Myocyte (in vitro differentiated cells): ENCODE measurements at places on chromosomes 1 and 21.
A peak's percentile ranks its signal among the peaks of the same experiment; 100 is the strongest.

- peak; percentile 45 for DNase-seq
Measured at GRCh38 chr1:26784023-26784871, 3.5 kb upstream of the PIGV start.

DNA sequence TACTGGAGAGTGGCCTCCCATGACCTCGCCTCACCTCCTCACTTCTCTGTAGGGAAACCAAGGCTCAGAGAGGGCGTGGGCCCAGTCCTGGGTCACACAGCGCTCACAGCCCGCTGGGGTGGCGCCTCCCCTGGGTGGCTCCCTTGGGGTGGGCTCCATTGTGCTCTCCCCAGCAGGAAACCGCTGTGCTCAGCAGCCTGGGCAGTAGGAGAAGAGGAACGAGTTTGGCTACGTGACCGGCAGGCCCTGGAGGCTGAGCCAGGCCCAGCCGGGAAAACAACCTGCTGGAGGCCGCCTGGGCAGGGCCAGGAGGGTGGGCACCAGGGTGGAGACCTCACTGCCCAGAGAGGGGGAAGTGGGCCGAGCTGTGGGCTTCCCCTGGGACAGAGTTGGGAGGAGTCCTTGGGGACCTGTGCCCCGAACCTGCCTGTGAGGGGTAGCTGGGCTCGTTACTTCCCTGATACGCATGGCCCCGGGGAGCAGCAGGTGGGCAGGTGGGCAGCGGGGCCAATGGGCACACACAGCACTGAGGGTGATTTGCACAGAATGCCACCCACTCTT is 15.0 kb upstream of the FAM131C start:
- no peak for DNase-seq

DNA sequence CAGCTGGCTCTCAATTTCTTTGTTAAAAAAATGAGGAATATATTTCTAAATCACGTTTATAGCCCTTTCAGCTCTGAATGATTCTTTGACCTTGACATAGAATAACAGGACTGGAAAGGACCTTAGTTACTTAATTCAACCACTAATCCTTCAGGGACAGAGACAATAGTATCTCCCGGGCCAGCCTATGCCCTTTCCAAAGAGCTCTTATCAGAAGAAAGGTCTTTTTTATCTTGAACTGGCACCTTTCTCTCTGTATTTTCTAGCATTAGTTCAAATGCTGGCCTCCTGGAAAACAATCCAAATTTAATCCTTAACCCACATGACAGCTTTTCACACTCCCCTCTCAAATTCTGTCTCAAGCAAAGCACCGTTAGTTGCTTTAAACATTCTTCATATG is 44.8 kb upstream of the FBXO28 start:
- DNase-seq, result no peak

- no peak for DNase-seq
Measured at GRCh38 chr1:20728371-20729154, 3.9 kb downstream of the SH2D5 start.

DNA sequence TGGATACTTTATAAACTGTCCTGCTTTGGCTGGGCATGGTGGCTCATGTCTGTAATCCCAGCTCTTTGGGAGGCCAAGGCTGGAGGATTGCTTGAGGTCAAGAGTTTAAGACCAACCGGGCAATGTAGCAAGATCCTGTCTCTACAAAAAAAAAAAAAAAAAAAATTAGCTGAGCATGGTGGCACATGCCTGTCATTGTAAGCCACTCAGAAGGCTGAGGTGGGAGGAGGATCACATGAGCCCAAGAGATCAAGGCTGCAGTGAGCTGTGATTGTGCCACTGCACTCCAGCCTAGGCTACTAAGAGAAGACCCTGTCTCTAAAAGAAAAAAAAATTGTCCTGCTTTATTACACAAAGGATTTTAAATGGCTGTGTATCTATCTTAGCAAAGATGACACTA is 95.2 kb downstream of the LBR start:
- no peak for DNase-seq

DNA sequence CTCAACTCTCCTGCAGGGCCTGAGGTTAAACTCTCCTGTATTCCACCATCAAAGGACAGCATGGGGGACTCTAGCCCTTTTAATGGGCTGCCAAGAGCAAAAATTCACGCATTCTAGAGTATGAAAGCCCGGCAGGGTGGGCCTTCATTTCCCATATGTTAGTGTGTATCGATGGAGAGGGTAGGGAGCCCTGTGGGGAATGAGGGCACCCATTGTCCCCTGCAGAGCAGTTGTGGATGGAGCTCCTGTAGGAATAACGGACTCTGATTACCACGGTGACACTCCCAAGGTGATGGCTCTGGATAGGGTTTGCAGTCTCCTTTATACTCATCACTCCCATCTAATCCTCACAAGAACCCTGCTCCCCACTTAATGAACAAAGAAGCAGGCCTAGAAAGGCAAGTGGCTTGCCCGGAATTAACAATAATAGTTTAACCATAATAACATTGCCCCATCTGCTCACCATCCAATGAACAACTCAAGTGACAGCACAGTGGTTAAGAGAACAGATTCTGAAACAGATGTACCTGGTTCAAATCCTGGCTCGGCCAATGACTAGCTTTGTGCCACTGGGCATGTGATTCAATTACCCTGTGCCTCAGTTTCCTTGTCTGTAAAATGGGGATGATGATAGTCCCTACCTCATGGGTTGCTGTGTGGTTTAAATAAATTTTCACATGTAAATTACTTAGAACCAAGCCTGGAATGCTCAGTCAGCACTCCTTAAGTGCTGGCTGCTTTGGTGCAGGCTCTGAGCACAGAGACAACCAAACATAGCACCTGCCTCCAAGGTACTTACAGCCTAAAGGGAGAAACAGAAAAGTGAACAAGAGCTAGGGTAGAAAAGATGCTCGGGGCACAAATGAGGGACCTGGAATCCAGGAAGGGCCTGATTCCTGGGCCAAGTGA is 29.0 kb downstream of the HIVEP3 start:
- DNase-seq, result no peak

- DNase-seq, result no peak
Measured at GRCh38 chr1:56291374-56291919, 287.9 kb downstream of the PLPP3 start.

- no peak for DNase-seq
Measured at GRCh38 chr21:36510911-36511310, 31.0 kb upstream of the CLDN14 start.

DNA sequence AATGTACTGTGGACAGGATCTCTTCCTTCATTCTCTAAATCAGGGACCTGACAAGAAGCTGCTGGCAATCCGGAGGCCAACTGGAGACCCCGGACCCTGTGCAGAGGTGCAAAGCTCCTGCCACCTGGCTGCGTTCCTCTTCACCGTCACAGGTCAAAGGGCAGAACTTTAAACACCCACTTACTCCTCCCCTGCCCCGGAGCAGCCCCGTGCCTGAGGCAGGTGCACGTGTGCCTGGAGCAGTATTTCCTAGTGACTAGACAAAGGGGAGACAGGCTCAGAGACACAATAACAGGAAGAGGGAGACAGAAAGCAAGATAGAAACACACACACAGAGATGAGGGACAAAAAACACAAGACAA is 6.6 kb upstream of the PIGC start:
- DNase-seq, result no peak

GRCh38 chr1:194447636-194448035 is 1261.2 kb upstream of the B3GALT2 start:
- no peak for DNase-seq

DNA sequence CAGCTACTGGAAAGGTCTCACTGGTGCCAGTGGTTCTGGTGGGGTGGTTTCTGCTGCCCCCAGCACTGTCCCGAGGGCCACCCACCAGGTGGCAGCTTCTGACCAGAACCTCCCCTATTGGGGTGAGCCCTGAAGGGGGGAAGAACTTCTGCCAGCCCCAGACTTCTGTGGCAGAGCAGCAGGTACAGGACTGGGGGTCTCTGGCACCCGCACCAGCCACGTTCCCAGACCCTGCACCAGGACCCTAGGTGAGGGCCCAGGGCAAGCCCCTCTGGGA is 1.6 kb downstream of the PUSL1 start:
- no peak for DNase-seq

GRCh38 chr1:78408192-78408591 is 82.6 kb upstream of the PTGFR start:
- DNase-seq, result no peak

GRCh38 chr21:39105341-39105765 is 77.9 kb downstream of the PSMG1 start:
- DNase-seq, result no peak
